Hematopoietic multipotent progenitor cell treated with erythropoietin and hydrocortisone succinate and interleukin-3 and kit ligand, for 4 days (in vitro differentiated cells): ENCODE measurements at places on chromosomes 2 and 18.
A peak's percentile ranks its signal among the peaks of the same experiment; 100 is the strongest.

DNA sequence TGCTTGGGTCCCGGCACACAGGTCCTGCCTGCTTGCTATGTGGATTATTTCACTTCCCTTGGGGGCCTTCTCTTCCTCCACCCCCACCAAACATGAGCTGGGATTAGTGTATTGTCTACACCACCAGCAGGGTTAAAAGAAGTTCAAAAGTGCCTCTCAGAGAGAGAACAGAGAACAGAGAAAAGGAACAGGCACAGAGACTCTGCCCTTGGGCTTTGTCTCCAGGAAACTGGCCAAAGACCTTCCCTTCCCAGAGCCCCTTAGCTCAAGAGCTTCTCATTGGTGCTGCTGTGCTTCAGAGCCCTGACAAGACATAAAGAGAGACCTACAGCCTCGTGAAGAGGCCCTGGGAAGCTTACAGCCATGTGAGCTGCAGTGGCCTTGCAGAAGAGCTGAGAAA, 7.1 kb upstream of the FIGLA start:
- DNase-seq = no peak

DNA sequence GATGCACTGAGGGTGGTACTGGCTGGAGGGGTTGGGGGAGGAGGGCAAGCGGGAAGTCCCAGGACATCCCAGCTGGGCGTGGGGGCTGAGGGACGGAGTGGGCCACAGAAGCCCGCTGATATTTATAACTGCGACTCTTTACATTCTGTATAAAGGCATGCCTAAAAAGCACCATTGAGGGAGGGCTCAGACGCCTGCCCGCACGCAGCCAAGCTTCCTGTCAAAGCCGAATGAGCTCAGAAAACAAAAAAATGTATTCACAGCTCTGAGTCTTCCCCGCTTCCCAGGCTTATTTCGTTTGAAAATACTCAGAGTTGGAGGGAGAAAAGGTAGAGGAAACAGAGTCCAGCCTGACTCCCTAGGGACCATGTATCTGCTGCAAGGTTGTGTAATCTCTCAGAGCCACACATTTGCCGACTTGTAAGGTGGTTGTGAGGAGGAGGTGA, 170.1 kb upstream of the HAAO start:
- peak; percentile 72 for DNase-seq

DNA sequence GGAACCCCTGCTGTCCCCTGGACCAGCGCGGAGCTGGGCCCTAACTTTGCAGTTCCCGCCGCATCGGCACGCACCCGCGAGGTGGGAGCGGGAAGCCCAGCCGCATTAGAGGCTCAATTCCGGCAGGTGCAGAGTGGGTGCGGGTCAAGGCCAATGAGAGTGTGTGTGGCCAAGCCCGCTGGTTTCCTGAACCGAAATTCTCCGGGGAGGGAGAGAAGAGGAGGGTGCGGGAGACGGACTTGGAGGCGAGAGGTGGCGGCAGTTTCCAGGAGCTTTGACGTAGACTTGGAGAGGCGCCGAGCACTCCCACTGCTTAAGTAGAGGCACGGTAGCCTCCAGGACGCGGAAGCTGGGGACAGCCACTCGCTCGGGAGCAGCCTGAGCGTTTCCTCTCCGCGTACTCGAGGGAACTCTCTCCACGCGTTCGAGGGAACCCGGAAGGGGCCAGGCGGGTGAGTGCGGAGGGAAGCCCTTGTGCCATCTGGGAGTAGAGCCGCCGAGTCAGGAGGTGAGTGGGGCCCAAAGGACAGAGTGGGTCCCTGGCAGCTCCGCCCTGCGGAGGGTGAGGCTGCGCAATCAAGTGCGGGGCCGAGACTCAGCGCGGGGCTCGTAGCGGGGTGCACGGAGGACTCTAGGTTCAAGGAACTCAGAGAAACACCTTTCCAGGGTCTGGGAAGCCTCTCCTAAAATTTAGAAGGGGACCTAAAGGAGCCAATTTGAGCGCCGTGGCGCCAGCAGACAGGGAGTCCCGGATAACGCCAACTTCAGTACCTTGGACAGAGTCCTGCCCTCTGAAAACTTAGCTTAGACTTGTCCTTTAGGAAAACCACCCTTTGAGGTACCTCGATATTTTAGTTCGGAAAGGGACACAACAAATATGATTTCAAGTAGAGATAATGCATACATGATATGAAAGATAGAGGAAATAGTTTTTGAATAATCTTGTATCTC, at the start of gene FAM237A:
Gene FAM237A, plus strand, starts transcription at position 413 of the 951 bp plus-strand sequence. CDS start 1,750 bp downstream, outside the sequence.
- peak; percentile 81 for DNase-seq

DNA sequence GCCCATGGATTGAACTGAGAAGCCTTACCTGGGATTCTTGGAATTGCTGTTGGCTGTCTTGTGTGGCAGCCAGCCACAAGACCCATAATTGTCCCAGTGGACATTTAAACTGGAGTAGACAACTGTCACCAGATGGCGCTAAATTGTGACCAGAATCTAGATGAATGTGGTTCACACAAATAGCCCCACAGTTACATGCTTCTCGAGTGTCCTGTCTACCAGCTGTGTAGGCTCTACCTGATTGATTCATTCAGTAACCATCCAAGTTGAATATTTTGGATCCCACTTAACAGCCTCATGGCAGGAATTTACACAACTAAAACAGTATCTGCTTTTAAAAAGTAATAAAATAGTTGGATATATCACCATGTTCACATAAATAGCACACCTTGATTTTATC, 73.2 kb downstream of the MAP4K4 start:
- peak; percentile 81 for DNase-seq

- peak; percentile 90 for DNase-seq
These were observed 1204.0 kb upstream of the ZEB2 start for GRCh38 chr2:145723872-145724271.

DNA sequence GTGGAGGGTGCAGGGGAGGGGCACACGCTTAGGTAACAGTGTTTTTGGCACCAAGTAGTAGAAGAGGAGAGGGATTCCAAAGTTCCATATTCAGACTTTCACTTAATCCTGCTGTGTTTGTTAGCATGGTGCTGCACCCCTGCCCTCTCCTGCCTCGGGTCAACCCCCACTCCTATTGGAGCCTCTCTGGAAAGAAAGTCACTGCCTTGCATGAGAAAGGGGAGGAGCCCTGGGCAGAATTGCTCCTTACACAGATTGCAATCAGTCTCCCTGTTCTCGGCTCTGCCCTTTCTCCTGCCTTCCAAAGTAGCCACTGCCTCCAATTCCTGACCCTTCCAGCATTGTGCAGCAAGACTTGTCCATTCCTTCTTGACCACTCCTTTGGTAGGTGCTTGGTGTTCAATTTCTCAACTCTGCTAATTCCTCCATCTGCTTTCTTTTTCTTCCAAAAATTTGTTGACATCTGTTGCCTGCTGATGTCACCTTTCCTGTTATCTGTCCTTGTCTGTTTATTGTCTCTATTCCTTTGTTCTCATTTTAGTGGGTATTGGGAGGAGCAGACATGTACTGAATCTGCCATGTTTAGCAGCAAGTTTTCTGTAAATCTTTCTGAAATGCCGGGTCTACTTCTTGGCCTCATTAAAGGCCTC, 225.4 kb downstream of the LOXHD1 start:
- no peak for DNase-seq

DNA sequence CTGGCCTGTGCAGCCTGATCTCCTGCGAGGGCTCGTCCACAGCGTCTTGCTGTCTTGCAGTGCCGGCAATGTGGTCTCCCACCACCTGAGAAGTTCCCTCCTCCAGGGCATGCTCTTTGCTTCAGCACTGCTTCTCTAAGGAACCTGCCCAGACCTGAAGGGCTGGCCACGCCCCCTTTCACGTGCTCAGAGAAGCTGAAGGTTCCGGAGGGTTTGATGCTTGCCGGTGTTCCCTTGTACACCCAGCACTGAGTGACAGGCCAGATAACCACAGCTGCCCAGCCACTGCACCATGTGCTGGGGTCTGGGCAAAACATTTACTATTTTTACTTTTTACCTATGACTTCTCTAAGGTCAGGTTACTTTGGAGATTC, 1.7 kb upstream of the POLR2D start:
- DNase-seq = peak; percentile 81

DNA sequence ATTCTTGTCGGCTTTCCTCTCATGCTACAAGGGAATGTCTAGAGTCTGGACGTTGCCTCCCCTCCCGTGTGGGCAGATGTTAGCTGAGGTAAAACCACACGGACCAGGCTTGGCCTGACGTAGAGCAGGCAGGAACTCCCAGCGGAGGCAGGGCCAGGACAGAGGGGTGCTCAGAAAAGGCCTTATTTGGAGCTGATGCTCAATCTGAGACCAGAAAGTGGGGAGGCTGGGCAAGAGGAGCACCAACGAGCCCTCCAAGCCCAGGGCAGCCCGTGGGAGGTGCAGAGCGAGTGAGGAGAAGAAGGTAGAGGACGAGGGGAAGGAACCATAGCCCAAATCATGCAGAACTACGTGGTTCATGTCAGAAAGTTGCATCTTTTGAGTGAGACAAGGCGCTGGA, 9.0 kb downstream of the TEX51 start:
- DNase-seq = no peak

DNA sequence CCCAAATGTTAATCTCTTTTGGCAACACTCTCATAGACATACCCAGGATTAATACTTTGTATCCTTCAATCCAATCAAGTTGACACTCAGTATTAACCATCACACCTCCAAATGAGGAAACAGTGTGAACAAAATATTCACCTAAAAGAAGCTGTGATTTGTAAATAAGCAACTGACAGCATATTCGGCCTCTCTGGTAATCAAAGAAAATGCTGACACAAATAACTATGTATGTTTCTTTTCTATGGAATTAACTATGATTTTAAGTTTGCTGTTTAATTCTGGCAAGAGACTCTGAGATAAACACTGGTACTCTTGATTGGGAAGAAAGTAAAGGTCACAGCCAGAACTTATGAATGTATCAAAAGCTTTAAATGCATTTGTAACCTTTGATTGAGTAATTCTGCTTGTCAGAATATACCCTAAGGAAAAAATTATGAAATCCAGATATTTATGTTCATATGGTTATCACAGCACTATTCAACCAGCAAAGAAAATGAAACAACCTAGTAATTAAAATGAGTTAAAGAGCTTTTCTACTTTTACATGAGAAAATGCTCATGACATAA, 3.6 kb upstream of the GYPC start:
- no peak for DNase-seq

DNA sequence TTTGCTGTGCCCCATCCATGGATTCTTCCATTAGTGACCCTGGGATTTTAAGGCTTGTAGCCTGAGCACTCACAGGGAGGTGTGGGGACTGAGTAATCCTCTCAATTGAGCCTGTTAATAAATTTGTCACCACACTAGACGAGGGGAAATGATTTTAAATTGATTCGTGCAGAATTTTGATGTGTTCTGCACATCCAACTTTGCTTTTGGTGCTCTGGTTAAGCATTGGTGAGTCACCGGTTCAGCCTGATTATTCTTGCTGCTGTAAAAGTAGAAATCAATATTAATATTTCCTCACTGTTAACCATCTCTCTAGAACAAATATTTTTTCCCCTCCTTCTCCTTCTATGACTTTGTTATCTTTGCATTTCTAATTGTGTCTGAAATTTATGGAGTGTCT, 482.0 kb downstream of the TSN start:
- DNase-seq = no peak

DNA sequence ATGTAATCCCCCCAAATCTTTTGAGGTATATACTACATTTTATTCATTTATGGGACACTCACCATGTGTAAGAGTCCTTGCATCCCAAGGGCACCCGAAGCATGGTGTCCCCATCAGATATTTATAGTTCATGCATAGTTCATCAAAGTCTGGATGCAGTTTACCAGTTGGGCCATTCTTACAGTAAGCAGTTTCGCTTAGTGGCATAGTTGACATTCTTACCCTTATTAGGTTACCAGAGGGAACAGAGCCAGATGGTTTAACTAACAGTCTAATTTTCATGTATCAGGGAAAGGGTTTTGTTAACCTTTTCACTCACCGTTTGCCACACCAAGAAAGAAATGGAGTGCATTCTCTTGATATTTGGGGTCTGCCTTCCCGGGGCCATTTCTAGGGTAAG, 7.1 kb downstream of the ZNF407 start:
- no peak for DNase-seq

- DNase-seq = no peak
These were observed 156.3 kb downstream of the UBR3 start for GRCh38 chr2:169983506-169983905.

GRCh38 chr2:120307482-120307881, 38.5 kb upstream of the INHBB start:
- no peak for DNase-seq
